Stimulated activated CD4-positive, alpha-beta T cell treated with anti-CD3 and anti-CD28 coated beads, Interleukin-4, amount 100 ng/mL, for 4 hours (primary cell): ENCODE measurements at places on chromosomes 3 and 15.

GRCh38 chr15:55627730-55628368, 39.7 kb upstream of the PYGO1 start:
- DNase-seq, result no peak

GRCh38 chr3:55294557-55294956, 192.5 kb downstream of the WNT5A start:
- no peak for DNase-seq

DNA sequence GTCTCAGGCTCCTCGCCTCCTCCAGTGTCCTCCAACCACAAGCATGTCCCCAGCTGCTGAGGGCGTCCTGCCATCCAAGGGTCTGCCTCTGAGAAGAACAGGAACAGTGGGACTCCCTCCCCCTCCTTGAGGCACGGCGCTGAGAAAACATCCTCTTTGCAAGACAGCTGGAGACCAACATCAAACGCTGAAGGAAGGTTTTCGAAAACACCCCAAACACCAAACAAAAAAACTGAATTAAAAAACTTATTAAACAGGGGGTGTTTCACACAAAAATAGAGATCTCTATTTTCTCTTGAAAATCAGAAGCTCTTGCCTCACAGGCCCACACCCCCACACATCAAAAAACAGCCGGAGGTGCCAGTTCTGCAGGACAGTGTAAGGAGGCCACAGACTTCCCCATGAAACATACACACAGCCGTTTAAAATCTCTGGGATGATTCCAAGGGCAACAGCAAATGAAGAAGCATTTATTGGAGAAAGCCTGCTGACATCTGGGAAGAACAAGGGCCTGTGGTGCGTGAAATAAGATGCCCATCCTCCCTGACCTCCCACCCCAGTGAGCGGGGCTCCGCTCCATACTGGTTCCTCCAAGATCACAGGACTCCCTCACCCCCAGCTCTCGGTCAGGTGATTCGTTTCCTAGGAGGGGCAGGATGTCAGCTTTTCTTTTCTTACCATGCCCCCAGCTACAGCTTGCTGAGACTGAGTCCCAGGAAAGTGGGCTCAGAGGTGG, 71.3 kb downstream of the NUP210 start:
- DNase-seq, result no peak

DNA sequence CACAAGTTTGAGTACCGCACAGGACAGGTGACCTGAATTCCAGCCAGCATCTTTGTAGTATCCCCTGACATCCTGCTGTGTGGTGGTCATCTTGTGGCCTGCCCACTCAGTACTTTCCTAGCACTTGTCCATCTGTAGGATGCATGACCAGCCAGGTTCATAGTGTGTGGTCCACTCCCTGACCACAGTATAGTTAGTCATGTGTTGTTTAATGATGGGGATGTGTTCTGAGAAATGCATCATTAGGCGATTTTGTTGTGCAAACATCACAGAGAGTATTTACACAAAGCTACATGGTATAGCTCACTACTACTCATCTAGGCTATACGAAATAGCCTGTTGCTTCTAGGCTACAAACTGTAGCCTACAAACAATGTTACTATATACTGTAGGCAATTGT, 16.9 kb upstream of the RBPMS2 start:
- no peak for DNase-seq

DNA sequence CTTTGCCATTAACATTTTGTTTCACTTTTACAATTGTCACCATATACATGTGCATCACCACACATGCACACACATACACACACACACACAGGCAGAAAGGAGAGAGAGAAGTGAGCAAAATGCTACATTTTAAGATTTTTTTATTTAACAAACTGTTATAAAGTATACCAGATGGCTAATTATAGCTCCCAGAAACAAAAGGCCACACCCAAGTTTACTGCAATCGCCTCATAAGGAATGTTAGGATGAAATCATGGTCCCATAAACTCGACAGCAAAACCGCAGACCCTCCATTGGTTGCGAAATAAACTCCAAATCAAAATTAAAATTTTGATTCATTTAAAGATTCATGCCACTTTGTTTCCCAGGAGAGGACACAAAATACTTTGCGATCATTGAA, 16.1 kb upstream of the C15orf61 start:
- DNase-seq, result no peak

GRCh38 chr3:134333522-134334181, 40.6 kb downstream of the AMOTL2 start:
- DNase-seq, result no peak

GRCh38 chr3:121152573-121152972, 244.6 kb downstream of the STXBP5L start:
- no peak for DNase-seq

DNA sequence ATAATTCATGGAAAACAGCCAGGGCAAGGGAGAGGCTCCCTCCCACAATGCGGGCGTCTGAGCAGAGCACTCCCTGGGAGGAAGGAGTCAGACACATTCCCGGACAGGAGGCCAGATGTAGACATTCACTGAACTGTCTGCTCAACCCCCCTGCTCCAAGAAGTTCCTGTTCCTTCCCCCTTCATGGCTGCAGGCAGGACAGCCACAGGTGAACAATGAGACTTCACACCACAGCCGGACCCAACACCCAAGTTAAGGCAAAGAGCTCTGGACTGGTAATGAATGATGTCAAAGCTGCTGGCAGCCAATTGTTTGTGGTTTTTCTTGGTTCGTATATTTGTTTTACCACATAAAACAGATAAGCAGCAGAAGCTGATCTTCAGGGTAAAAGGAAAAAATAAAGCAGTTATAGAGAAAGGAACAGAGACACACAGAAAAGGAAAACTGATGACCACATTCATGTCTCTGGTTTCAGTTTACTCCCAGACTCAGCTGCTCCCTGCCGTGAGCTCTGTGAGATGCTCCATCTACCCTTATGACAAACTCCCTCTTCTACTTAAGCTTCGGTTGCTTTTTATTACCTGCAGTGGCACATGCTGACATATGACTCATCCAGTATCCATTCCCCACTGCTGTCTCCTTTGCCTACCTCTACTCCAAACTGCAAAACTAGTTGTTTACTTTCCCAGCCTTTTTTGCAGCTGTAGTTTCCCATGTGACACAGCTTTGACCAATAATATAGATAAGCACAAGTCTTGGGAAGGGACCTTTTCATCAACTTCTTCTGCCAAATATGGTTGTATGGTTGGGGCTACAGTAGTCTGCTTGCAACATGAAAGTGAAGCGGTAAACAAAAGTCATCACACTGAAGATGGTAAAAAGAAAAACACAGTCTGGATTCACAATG, 33.1 kb downstream of the DZIP1L start:
- DNase-seq, result no peak

GRCh38 chr3:148457886-148458285, 239.8 kb upstream of the AGTR1 start:
- no peak for DNase-seq

DNA sequence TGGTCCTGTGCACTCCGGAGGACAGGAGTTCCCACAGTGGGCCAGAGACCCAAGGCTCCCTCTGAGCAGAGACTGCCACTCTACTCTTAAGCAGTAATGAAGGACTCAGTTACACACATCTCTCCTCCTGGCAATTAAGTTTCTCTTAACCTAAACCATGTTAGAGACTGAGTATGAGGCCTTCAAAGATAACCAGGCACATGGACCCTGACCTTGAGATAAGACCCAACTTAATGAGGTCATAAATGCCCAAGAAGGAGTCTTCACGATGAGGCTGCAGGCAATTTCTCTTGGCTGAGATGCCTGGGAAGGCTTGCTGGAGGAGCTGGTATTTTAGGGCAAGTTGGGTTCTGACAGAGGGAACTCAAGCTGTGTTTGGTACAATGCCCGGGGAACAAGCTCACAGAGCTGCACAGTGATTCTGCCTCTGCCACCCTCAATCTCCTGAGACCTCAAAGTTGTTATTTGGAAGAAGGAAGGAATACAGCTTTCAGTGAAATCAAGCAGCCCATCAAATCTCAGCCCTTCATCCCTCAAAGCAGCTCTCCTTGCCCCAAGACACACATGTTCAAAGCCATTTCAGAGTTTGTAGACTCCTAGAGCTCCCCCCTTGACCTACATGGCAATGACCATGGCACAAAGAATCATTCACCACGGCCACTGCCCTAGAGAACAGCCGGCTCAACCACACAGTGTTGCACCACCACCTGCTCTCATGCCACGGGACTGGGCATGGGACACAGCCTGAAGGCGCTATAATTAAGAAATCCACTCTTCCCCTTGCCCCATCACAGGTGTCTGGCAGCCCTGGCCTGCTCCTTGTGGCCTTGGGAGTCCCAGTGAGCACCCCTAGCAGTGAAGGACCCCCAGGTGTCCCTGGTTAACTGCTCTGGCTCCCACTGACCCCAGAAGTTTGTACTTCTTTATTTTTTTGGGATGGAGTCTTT, 7.1 kb downstream of the RMDN3 start:
- no peak for DNase-seq

- no peak for DNase-seq
Observed at GRCh38 chr3:16550305-16550675, 36.8 kb upstream of the RFTN1 start.

DNA sequence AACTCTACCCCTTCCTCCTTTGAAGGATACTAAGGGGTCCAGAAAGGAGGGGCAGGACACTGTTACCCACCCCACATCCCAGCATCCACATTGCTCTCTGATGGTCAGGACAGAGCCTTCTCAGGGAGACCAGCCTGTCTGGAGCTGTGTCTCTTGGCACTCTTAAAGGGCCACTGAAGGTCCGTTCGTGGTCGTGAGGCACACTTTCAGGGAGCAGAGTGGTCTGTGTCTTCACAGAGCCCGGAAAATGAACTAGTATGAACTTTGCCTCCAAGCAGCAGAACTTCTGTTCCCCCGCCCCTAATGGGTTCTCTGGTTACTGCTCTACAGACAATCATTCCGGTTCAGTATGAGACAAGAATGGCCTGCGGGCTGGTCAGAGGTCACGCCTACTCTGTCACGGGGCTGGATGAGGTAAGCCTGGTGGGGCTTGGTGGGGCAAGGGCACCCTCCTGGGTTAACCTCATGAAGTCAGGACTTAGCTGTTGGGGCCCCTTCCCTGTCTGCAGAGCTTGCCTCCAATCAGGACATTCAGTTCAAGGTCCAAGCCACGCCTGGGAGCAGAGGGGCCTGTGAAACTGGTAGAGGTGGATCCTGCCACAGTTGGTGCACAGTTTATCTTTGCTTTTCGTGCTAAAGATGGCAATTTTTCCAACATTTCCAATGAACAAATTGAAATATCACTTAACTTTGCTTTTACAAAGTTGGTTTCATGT, 33.2 kb downstream of the CAPN3 start:
- DNase-seq, result no peak

DNA sequence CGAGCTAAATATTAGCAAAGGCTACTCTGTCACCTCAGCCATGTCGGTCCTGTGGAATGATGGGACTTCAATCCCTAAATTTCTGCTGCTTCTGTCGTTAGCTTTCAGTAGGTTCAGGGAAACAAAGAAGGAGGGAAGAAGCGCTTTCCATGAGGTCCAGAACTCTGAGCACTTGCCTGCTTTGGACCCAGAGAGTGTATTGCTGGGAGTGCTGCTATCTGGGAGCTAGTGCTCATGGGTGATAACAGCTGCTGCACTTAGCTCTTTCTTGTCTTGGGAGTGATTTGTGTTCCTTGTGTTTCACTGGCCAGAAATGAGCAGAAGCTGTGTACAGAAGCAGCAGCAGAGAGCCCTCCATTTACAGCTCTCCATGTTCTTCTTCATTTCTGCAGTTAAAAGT, 369.8 kb downstream of the DIPK2A start:
- DNase-seq, result no peak

GRCh38 chr3:10392244-10392643, 71.3 kb upstream of the SEC13 start:
- DNase-seq, result no peak

- DNase-seq, result no peak
Observed at GRCh38 chr3:51830836-51831385, 30.5 kb upstream of the IQCF2 start.

GRCh38 chr3:69240651-69241568, 118.5 kb upstream of the LMOD3 start:
- no peak for DNase-seq

DNA sequence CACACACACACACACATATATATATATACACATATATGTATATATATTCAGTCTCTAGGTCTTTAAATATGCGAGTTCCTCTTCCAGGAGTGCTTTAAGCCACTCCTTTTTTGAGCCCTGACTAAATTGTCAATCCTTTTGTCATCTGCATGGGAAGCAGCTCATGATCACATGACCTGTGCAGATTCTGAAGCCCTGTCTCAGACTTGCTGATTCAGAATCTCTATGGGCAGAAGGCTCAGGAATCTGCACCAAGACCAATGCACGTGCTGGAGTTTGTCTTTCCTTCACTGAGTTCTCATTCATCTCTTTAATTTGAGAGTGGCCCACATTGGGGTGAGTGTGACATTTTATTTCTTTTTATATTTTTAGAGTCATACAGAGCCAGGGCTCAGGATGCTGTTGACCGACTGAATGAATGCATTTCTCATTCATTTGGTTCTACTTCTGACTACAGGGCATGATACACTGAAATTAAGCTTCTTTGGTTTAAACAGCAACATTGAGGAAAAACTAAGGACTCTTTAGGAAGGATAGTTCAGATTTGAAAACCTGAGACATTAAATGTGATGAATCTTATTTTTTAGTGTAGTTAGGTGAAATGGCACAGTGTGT, 307.5 kb downstream of the EDEM1 start:
- DNase-seq, result no peak

DNA sequence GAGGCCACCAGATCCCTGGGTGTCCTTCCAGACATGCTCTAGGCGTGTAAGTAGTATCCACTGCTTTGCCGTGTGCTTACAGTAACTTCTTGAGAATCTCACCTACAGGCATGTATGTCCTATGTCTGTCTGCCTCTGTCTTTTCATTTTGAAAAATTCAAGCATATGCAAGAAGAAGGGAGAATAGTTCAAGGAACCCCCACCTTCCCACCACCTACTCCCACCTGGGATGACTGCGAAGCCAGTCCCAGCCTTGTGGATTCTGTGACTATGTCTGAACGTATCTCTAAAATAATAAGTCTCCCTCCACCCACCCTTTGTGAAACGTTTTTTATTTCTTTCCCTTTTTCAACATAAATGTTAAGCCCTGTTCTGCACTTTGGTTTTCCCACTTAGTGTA, 15.0 kb downstream of the CHST13 start:
- no peak for DNase-seq

DNA sequence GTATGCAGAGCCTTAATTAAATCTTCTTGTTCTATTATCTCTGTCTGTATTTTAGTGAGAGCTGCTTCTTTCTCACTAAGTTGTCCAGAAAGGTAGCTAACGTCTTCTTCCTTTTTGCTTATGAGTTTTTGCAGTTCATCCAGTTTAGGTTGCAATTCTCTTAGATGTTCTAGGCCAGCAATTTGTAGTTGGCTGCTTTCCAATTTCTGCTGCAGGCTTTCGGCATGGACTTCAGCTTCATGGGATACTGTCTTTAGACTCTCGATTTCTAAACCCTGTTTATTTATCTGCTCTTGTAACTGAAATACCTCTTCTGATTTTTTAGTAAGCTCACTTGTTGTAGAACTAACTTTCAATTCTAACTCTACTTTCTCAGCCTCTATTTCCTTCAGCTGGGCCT, 35.5 kb upstream of the HCLS1 start:
- no peak for DNase-seq

GRCh38 chr3:72890166-72890925, 2.5 kb downstream of the GXYLT2 start:
- DNase-seq, result no peak

- DNase-seq, result peak; percentile 58
Observed at GRCh38 chr15:70100474-70101341, 3.0 kb upstream of the TLE3 start.
